ENCODE measurements at places on chromosomes 3 and 15.

DNA sequence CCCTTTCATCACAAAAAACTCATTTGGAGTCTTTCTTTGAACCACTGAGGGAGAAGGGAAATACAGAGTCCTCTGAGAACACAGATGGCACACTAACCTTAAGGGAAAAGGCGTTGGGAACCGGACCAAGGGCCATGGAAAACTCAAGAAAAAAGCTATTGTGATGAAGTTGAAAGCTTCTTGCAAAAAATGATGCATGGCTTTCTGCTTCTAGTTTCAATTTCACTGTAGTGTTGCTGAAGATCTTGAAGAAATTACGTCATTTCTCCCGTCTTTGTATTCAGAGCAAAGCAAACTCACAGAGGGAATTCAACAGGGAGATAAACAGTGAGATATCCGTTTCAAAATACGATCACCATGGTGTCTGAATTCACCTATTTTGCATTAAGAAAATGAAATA, 642.3 kb upstream of the ADAMTS9 start:
- DNase-seq: no peak

- DNase-seq: peak; percentile 82
Observed at GRCh38 chr3:52253314-52254304, 8.1 kb downstream of the PPM1M start.

- DNase-seq: no peak
Observed at GRCh38 chr3:157918402-157918801, 187.8 kb downstream of the SHOX2 start.

DNA sequence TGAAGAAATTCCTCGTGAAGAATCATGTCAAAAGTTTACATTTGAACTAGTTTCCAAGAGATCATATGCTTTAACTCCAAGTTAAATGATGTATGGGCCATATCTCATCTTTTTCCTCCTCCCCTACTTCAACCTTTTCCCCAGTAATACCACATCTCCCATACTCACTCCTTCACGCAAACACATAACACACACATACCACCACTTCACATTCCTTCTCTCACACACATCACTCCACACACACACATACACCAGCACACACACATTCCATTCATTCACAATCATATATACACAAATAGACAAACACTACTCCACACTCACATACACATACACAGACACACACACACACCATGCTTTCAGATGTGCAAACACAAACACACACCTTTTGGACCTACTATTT, 769.0 kb upstream of the NR2F2 start:
- no peak for DNase-seq

DNA sequence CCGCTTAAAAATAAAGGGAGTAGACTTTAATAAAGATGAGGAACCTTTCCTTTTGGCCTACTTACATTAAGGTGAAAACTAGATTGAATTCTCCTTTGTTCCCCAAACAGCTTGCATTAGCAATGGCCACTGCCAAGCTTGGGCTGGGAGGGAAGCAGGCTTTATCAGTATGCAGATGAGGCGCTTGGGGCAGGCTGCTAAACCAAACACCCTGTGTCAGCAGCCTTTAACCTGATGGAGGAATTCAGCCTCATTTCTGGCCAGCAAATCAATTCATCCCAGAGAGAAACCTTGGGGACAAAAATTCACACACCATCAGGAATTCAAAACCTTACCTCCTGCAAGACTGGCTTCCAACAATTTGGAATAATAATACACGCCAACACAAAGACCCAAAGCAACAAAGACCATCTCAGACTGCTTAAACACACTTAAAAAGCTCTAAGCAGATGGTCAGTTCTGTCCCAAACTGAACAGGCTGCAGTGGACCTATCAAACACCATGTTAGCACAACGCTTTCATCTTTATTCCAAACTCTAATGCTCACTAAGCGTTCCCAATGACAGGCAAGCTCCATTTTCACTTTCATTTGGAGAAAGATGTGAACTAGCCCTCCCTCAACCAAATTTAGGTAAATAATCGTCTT, 255.1 kb upstream of the CMC1 start:
- DNase-seq: no peak

DNA sequence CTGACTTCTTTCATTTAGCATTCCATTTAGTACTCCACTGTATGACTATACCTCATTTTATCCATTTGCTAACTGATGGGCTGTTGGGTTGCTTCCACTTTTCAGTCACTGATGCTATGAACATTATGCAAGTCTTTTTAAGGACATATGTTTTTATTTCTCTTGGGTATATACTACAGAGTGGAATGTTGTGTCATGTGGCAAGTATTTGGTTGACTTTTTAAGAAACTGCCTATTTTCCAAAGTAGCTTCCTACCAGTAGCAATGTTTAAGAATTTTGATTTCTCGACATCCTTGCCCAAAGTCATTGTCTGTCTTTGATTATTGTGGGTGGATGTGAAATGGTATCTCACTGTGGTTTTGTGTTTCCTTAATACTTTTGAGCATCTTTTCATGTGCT, 110.1 kb upstream of the TPM1 start:
- no peak for DNase-seq

DNA sequence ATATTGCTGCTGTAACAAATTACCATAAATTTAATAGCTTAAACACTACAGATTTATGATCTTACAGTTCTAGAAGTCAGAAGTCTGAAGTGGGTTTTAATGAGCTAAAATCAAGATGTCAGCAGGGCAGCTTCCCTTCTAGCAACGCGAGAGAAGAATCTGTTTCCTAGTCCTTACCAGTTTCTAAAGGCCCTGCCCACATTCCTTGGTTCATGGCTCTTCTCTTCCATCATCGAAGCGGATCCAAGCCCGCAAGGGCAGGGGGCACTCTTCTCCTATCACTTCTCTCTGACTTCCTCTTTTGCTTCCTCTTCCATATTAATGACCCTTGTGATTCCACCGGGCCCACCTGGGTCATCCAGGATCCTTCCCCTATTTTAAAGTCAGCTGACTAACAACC, 16.1 kb downstream of the MINDY4B start:
- DNase-seq: no peak

- no peak for DNase-seq
Observed at GRCh38 chr3:152083135-152083534, 185.6 kb upstream of the MBNL1 start.

DNA sequence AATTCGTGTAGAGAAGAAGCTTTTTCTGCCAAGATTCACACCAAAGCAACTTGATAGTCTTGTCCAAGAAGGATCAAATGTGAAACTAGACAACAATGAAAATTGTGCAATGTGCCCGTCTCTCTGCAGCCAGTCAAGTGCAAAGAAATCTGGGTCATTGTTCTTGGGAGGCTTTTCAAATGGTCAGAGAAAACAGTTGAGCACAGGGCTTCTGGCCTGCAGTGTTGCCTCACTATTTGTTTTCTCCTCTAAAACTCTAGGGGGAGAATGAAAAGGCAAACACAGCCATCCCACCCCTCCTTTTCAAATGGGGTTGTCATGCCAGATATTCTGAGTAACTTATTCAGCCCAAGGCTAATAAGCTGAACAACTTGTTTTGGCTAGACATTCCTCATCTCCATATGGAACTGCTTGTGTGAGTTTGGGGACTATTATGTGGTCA, 417.6 kb upstream of the CDIN1 start:
- no peak for DNase-seq

- no peak for DNase-seq
Observed at GRCh38 chr15:41804361-41804760, 23.5 kb upstream of the JMJD7 start.

GRCh38 chr3:188752850-188753249, 418.9 kb upstream of the TPRG1 start:
- DNase-seq: no peak

- DNase-seq: no peak
Observed at GRCh38 chr15:72086010-72086697, 31.8 kb downstream of the MYO9A start.

GRCh38 chr15:88664151-88664778, 25.4 kb downstream of the ISG20 start:
- DNase-seq: no peak

- DNase-seq: no peak
Observed at GRCh38 chr3:115321400-115321805, 174.3 kb upstream of the ZBTB20 start.

DNA sequence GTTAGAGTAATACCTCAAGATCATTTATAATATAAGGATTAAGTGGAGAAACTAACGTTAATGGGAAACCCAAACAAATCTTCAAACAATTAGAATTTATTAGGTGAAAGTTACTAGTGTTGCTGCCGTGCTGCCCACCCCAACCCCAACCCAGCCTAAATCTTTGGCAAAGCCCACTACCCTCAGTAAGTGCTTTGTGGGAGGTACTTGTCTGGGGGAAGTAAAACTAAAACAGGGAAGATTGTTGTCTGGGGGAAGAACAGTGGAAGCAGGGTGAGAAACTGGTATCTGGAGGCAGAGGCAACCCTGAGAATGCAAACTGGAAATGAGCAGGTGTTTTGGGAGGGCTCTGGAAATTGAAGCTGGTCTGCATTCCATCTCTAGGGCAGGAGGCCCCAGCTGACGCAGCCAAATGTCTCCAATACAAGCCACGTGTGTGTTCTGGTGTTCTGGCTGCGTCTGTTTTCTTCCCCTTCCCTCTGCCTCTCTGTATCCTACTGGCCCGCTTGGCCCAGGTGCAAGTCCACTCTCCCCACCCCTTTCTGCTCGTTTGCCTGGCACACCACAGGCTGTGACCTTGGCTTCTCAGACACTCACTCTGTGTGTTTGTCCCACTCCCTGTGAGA, 32.7 kb downstream of the FEM1B start:
- DNase-seq: no peak

DNA sequence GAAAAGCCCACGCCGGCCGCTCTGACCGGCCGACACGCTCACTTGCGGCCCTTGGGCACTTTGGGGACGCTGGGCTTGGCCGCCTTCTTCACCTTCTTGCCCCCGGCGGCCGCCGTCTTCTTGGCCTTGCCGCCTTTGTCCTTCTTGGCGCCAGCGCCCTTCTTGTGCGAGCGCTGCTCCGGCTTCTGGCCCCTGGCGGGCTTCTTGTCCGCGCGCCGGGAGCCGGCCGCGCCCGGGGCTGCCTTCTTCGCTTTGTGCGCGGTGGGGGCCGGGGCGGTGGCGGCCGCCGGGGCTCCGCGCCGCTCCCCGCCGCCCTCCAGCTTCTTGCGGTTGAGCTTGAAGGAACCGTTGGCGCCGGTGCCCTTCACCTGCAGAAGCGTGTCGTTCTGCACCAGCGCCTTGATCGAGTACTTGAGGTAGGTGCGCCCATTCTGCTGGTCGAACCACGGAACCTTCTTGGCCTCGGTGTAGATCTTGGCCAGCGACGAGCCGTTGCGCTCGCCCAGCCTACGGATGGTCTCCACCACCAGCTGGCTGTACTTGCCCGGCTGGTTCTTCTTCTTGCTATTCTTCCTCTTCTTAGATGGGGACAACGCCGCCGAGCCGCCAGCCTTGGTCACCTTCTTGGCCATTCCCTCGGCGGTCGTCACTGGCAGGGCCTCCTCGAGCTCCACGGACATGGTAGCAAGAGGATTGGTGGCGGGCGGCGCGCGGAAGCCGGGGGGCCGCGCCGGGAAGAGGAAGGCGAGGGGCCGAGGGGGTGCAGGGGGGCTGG, 36.7 kb downstream of the HMCES start:
- peak; percentile 31 for DNase-seq

DNA sequence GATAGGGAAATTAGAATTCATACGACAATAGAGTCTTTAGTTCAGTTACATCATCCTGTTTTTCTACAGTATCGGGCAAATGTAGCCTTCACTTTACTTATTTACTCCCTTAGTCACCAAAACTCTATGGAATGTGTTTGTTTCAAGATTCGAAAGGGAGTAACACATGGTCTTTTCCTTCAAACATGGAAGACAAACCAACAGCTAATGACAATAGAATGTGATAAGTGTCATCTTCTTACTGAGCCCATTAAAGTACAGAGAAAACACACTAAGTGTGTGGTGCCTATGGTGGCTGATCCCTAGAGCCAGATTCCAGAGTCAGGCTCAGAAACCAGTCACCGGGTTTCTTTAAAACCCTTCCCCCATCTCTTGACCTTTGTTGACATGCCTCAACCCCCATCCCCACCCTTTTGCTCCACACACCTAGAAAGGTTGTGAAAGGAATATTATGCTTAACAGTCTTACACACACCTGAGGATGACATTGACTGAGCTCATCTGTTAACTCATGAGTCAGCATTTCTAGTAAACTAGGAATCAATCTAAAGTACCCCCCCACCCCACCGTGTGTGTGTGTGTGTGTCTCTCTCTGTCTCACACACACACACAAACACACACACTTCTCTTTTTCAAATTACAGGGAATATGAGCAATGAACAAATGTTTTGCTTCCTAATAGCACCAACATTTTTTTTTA, 549.6 kb upstream of the CCDC54 start:
- DNase-seq: no peak

GRCh38 chr15:66180531-66181097, 72.9 kb downstream of the MEGF11 start:
- no peak for DNase-seq

- no peak for DNase-seq
Observed at GRCh38 chr3:15635121-15635661, 33.6 kb downstream of the BTD start.

DNA sequence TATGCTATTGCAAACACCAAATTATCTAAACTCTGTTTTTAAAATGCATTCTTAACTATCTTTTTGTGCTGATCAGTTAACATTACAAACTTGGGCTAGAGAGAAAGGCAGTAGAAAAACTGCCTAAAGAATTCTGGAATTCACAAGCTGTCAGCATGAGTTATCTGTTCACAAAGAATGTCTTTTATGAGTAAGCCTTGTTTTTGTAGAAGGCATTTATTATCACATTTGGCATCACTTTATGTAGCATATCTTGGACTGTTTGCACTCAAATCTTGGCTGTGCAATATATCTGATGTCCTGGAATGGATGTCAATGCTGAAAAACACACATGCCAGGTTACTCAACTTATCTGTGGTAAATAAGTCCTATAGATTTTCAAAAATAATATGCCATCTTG, 15.5 kb upstream of the BCHE start:
- no peak for DNase-seq

DNA sequence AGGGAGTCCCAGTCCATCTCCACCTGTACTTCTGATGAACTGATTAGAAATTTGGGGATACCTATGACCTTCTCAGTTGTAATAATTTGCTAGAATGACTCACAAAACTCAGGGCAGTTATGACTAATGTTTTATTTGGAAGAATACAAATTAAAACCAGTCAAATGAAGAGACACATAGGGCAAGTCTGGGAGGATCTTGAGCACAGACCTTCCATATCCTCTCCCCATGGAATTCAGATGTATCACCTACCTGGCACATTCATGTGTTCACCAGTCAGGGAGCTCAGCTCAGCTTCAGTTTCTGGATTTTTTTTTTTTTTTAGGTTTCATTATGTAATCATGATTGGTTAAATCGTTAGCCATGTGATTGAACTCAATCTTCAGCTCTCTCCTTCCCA, 247.7 kb downstream of the VGLL3 start:
- DNase-seq: no peak

GRCh38 chr3:178646186-178646862, 110.1 kb downstream of the KCNMB2 start:
- DNase-seq: no peak

GRCh38 chr15:71003319-71003718, 110.7 kb downstream of the LRRC49 start:
- DNase-seq: no peak

GRCh38 chr15:73985101-73985873, 6.8 kb downstream of the STOML1 start:
- DNase-seq: no peak

Data from activated T-helper 1 cell treated with anti-CD3 and anti-CD28 coated beads, Interleukin-12 subunit alpha, Interleukin-12 subunit beta, Interleukin-2, Interleukin-4 antibody, amounts not matched to agents 30 ng/mL and 10 ng/mL and 1 ng/mL, durations not matched to agents 14 hours and 24 hours and 36 hours (primary cell).